ENCODE measurements at places on chromosomes 5 and 9. TPM values are rescaled to one million over a fixed set of nuclear protein-coding genes. Genes with fewer than 3 reads are reported as not detected.

Gene SHROOM1
- total RNA-seq, result 1.3 TPM

Gene C6
- total RNA-seq, result not detected

Gene PCDHA13
- not detected for total RNA-seq

Gene PIP5KL1
- 6.8 TPM for total RNA-seq

Gene TARS1
- total RNA-seq, result 192 TPM

Gene SLC6A19
- not detected for total RNA-seq

Gene SREK1IP1
- total RNA-seq, result 28.9 TPM

Gene SPATA6L
- total RNA-seq, result 2.1 TPM

Gene NTMT1
- 56.4 TPM for total RNA-seq

Gene SH3RF2
- not detected for total RNA-seq

Gene CRHBP
- 0.16 TPM for total RNA-seq

- DNase-seq, result no peak
Observed at GRCh38 chr5:152282331-152282730, 122.7 kb downstream of the NMUR2 start.

GRCh38 chr5:112757468-112758208 is 20.0 kb downstream of the APC start:
- no peak for DNase-seq

DNA sequence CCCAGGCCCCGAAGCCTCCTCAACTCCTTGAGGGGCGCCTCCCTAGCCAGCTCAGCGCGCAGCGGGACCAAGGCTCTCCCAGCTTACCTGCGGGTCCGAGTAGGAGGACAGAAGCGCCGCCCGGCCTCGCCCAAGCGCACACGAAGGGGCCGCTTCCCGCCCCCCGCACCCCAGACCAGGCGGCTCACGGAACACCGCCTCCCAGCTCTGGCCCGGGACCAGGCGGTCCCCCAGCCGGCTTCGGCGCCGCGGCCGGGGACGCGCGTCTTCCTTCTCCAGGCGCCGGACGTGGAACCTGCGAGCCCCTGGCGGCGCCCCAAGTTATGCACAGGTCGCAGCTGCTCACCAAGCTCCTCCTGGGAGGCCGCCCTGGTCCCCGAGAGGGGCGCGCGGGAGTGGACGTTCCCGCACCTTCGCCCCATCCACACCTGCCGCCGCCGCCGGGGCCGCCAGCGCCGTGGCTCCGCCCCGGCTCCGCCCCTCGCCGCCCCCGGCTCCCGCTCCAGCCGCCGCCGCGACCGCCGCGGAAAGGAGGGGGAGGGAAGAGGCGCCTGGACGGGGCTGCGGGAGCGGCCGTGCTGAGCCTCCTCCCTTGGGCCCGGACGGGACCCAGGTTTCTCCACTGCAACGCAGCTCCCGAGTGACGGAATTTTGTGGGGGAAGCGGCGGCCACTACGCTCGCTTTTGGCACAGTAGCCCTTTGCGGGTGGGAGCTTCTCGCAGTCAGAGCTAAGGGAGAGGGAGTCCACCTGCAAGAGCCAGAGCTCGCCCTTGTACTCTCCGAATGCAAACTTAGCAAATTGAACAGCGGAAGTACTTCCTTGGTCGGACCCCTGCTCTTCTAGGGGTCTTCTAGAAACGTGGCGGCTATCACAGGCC is 77.5 kb upstream of the IFNE start:
- peak; percentile 52 for DNase-seq

DNA sequence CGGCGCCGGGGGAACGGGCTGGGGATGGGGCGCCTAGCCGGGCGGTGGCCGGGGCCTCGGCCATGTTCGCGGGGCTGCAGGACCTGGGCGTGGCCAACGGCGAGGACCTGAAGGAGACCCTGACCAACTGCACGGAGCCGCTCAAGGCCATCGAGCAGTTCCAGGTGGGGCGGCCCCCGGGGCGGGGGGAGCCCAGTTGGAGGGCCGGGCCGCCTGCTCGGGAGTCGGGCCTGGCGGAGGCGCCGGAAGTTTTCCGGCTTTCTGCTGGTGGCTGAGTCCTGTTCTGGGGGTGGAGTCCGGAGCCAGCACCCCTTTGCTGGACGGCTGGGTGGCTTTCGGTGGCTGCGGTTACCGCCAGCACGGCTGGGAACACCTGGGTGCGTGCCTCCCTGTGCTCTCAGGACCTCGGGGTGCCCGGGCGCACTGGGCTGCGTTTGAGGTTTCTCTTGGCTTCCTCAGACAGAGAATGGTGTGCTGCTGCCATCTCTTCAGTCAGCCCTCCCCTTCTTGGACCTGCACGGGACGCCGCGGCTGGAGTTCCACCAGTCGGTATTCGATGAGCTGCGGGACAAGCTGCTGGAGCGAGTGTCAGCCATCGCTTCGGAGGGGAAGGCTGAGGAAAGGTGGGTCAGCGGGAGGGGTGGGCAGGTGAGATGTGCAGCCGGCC is 454 bp downstream of the NELFB start:
- no peak for DNase-seq

GRCh38 chr9:18632632-18633403 is 158.9 kb downstream of the ADAMTSL1 start:
- no peak for DNase-seq

DNA sequence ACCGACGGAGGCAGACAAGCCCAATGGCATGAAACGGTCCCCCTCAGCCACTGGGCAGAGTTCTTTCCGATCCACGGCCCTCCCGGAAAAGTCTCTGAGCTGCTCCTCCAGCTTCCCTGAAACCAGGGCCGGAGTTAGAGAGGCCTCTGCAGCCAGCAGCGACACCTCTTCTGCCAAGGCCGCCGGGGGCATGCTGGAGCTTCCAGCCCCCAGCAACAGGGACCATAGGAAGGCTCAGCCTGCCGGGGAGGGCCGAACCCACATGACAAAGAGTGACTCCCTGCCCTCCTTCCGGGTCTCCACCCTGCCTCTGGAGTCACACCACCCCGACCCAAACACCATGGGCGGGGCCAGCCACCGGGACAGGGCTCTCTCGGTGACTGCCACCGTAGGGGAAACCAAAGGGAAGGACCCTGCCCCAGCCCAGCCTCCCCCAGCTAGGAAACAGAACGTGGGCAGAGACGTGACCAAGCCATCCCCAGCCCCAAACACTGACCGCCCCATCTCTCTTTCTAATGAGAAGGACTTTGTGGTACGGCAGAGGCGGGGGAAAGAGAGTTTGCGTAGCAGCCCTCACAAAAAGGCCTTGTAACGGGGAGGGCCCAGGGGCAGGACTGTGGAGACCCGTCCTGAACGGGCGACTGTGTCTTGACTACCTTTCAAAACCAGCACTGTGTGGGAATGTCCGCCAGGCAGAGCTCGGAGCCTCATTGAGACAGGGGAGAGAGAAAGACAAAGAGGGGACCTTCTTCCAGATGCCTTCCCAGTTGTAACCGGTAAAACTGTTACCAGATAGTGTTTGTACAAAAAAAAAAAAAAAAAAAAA is 29.9 kb downstream of the CD180 start:
- DNase-seq, result peak; percentile 73

DNA sequence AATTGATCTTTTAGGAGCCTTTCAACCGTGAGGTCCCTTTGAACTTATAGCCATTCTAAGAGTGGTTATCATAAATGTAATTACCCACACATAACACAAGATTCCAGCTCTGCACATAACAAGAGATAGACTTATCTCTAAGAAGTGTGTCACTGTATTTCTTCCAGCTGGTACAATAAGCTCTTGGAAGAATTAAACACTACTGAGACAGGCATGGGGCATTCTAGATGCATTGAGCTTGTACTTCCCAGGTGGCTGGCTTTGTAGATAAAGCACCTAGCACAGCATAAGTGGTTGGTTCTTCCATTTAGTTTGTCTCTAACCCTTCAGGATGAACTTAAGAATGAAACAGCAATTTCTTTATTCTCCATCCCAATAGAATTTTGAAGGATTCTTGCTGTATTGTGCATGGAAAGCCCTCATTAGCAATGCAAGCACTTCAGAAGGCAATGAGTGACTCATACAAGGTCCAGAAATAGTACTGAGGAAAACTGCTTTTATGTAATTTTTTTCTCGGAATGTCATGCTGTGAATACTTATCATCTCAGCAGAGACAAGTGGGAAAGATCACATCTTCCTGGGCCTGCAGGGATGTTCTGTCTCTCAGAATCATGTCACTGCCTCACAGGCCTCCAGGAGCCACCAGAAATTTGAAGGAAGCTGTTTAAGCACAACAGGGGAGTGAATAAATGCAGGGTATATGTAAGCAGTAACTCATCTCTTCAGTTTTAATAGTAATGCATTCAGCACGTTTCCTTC is 91.1 kb upstream of the CD180 start:
- DNase-seq, result no peak

- no peak for DNase-seq
Observed at GRCh38 chr9:137988051-137988450, 110.5 kb downstream of the CACNA1B start.

DNA sequence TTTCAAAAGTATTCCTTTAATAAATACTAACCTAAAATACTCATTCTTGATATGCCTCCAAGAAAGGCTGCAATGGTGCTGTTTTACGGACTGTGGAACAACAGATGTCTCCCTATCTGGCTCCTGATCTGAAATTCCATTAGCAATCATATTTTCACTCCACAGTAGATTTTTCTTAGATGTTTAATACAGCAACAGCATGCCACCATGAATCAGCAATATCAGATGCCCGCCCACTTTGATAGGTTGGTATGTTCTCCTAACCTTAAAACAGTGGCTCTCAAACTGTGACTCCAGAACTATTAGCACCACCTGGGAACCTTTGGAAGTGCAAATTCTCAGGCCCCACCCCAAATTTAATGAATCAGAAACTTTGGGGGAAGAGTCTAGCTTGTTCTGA is 110.2 kb downstream of the MLLT3 start:
- no peak for DNase-seq

DNA sequence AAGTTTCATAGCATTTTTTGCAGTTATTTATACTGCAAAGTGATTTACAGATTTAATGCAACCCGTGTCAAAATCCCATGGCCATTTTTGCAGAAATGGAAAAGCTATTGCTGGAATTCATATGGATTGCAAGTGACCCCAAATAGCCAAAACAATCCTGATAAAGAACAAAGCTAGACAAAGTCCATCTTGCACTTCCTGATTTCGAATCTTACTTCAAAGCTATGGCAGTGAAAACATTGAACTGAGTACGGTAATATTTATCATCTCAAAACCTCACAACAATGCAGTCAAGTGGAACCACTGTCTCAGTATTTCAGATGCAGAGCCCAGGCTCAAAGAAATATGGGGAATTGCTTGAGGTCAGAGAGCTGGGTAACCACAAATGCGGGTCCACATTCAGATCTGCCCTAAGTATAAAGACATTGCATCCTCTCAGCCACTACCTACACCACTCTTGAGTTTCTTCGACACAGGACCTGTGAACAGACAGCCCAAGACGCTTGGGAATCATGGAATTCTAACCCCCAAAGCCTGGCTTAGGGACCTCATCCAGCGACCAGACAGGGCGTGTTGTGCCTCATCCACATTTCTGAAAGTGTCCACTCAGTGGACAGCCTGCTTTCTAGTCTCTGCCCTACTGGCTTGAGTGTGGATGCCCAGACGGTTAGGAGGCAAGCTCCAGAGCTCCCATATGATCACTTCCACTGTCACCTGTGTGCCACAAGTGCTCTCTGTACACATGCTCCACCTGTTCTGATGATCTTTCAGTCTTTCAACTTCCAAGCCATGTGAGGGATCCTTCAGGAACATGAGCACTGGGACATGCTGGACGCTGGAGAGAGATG is 39.3 kb upstream of the KCNIP1 start:
- DNase-seq, result no peak

GRCh38 chr9:110013064-110013463 is 194.9 kb downstream of the C9orf152 start:
- no peak for DNase-seq

DNA sequence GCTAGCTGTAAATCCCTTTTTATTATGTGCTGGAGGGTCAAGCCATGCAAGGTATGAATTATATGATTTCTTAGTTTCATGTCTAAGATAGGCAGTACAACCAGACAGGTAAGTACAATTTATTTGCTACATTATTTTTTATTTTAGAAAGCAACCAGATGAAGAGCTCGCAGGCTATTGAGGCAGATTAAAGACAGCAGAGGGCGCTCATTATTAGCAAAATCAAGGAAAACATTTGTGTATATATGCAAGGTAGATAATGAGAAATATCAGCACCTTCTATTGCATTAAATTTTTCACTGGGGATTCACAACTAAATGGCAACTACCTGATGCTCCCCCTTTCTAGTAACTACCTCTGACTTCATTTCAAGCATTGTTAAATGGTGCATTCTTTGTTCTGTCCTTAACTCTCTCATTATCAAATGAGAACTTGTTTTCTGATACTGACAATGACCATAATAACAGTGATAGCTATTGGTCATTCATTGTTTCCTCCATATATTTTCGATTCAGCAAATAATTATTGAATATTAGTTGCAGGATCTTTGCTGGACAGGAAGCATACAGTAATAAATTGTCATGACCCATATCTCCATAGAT is 8.6 kb downstream of the SCGB3A2 start:
- DNase-seq, result no peak

DNA sequence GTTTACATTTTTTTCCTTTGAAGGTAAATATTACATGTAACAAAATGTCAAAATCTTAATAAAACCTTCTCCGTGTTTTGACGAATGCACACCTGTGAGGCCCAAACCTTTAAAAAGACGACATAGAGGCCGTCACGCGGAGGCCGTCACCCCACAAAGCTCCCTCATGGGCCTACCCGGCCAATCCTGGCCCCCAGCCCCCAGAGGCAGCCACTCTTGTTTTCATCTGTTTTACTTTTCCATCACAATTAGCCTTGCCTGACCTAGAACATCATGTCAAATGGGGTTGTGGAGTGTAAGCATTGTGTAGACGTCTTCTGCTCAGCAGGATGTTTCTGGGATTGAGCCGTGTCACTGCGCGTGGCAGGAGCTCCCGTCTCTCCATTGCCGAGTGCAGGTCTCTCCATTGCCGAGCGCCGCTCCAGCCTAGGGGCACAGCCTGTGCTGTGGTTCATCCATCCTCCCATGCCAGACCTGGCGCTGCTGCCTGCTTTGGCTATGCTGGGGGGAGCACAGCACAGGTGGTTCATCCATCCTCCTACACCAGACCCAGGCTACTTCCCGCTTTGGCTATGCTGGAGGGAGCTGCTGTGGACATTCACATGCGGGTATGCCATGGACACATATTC is 52.2 kb upstream of the IRX4 start:
- no peak for DNase-seq

- no peak for DNase-seq
Observed at GRCh38 chr9:16475996-16476395, 394.5 kb downstream of the BNC2 start.

DNA sequence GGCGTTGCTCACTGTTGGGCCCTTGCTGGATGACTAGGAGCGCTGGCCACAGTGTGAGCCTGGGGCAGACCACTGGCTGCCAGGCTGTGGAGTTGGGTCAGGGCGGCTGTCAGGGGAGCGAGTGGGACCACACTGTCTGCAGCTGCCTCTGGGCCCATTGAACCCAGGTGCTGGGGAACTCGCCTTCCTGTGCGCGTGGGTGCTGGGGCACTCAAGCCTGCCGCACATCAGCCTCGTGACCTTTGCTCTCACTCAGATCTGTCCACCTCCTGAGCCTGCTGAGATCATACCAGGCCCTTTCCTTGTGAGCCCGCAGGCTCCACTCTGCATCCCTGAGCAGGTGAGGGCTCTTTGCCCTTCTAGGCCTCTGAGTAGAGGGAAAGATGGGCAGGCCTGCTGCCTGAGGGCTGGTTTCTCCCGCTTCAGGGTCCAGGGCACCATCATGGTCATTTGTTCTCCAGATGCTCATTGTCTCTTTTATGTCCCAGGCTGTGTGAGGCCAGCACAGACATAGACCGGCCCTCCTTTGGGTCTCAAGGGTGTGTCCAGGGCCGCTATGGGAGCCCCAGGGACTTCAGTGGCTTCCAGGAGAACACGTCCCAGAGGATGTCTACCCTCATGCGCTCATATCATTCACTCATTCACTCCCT is 26.5 kb downstream of the WNK2 start:
- no peak for DNase-seq

GRCh38 chr5:25418978-25419377 is 774.2 kb upstream of the CDH10 start:
- no peak for DNase-seq

- DNase-seq, result no peak
Observed at GRCh38 chr5:124867137-124867704, 120.8 kb upstream of the ZNF608 start.
